T follicular helper cell (primary cell): ENCODE measurements at places on chromosomes 7 and 10.

DNA sequence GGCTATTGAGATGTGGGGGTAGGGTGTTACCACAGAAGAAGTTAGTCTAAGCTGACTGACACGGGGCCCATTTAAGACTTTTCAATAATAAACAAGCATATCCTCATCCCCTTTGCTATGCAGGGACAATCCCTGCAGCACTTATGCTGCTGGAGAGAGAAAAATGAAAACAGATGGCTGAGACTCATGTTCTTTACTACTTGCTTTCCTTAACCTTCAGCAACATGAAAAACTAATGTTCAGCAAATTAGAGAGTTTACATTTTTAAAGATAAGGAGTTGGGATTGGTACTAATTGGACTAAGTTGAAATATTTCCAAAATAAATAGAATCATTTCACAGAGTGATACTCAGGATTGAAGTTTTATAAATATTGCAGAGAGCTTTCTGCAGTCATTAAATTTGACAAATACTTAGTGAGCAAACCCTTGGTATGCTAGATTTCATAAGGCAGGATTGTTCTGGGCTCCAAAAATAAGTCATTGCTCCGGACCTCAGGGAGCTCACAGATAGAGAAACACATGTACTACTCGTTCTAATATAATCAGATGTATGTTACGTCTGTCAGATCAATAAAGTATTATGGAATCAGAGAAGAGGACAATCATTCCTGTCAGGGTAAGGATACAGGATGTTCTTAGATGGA, 147.1 kb upstream of the LRRN3 start:
- no peak for DNase-seq

- peak; percentile 4 for DNase-seq
These were observed 95.0 kb upstream of the DDC start for GRCh38 chr7:50660040-50660829.

GRCh38 chr10:5565671-5566581, 41.2 kb downstream of the CALML3 start:
- DNase-seq: no peak

- DNase-seq: no peak
These were observed 146.3 kb downstream of the MALRD1 start for GRCh38 chr10:19194866-19195265.

GRCh38 chr7:115319541-115319940, 397.6 kb downstream of the MDFIC start:
- no peak for DNase-seq

- DNase-seq: peak; percentile 24
These were observed 743 bp upstream of the ZCCHC24 start for GRCh38 chr10:79445977-79446757.

DNA sequence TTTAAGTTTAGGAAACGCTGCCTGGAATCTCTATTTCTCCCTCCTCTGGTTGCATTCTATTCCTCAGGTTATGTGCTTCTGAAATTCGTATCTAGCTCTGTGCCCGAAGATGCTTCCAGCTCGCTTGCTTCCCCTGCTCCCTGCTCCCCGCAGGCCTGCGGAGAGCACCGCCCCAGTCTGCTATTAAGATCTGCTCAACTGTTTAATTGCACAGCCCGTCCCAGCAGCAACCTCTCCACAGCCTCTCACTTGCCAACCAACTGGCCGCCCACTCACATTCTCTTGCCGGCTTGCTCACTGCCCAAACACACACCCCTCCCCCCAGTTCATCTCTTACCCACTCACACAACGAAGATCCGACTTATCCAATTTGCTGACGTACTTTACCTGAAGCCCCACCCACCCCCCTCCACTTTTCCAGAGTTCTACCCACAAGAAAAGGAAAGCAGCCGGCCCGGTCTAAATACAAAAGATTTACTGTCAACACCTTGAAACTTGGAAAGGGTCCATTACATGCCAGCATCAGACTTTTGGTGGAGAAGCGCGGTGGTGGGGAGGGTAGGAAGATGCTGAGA, 167.3 kb upstream of the KLF14 start:
- no peak for DNase-seq

GRCh38 chr7:104059103-104059502, 69.6 kb upstream of the RELN start:
- DNase-seq: no peak

GRCh38 chr10:4081685-4082111, 296.7 kb upstream of the KLF6 start:
- DNase-seq: no peak

- DNase-seq: no peak
These were observed 15.3 kb downstream of the UCMA start for GRCh38 chr10:13218878-13219277.

GRCh38 chr10:11678074-11678793, 63.9 kb upstream of the ECHDC3 start:
- DNase-seq: no peak

DNA sequence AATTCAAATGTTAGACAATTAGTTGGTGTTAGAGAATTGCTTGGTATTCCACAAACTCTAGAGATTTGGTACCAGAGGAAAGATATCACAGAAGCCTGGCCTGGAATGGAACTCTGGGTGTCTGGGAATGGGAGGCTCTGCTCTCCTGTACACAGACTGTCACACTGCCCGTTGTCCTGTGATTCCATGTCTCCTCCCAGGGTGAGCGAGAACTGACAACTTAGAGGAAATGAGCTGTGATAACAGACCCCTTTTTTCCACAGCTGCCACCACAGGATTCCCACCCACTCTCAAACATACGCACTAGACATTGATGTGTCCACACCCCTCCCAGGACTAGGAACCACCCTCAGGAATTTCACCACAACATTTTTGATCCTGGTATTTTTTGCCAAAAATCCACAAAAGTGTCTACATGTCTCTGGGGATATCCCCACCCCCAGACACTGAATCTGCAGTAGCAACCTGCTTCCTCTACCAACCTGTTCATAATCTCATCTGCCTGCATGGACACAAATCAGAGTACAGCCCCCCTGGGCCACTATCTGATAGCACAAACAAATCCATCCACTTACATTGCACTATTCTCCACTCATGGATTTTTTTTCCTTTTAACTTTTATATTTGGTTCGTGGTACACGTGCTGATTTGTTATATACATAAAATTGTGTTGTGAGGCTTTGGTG, 4.7 kb downstream of the ZNF273 start:
- DNase-seq: no peak

DNA sequence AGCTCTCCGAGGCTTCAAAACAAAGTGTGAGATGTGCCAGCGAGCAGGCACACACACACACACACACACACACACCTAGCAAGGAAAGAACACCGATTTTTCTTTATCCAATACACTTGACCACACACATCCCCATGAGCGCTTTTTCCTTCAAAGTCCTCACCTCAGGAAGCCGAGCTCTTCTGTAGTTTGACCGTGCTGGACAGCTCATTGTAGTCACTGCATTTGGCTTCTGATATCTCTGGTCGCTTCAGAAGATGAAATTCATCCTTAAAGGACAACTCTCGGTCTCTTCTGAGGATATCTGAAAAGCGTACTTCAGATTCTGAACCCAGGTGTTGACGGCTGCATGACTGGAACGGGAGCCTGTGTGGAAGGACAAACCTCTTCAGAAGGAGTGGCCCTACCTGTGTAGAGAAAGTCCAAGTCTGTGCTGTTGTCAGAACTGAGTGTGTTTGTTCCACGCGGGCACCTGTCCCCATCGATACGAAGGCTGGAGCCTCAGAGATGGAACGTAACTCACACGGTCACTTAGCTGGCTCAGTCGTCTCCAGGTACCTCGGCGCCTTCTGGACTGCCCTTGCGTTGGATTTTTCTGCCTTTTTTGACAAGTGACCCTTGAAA, 28.1 kb upstream of the SHH start:
- DNase-seq: no peak

GRCh38 chr7:113880559-113880958, 38.2 kb downstream of the PPP1R3A start:
- no peak for DNase-seq

GRCh38 chr7:38187794-38188440, 9.9 kb downstream of the STARD3NL start:
- no peak for DNase-seq

- no peak for DNase-seq
These were observed 80.4 kb downstream of the TCF7L2 start for GRCh38 chr10:113030453-113030852.

- no peak for DNase-seq
These were observed 3.6 kb downstream of the BLVRA start for GRCh38 chr7:43761938-43762692.

- DNase-seq: no peak
These were observed 32.0 kb upstream of the ELN start for GRCh38 chr7:73995821-73996511.

DNA sequence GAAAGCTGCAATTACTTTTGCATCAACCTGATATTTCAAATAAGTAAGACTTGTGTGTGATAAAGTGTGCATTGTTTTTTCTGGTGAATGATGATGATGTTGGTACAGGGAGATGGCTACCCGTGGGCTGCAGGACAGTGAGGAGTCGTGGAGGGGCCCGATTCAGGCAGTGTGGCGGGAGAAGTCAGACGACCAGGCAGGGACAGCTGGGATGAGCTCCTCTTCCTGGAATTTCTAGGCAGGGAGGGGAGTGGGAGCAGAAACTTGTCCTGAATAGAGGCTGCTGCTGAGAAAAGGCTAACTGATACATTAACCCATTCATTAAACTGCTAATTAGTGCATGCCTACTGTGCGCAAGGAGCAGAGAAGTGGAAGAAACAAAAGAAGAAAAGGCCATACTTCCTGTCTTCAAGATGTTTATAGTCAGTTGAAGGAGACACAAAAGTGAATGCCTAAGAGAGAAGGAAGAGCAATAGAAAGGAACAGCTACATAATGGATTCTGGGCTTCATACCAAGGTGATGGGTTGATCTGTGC, 9.3 kb upstream of the GATAD1 start:
- DNase-seq: no peak

- DNase-seq: no peak
These were observed 611.3 kb upstream of the GALNT17 start for GRCh38 chr7:70520611-70521010.

GRCh38 chr7:90624225-90624911, 28.2 kb downstream of the CDK14 start:
- no peak for DNase-seq

- no peak for DNase-seq
These were observed 49.5 kb downstream of the GNAI1 start for GRCh38 chr7:80183900-80184685.

DNA sequence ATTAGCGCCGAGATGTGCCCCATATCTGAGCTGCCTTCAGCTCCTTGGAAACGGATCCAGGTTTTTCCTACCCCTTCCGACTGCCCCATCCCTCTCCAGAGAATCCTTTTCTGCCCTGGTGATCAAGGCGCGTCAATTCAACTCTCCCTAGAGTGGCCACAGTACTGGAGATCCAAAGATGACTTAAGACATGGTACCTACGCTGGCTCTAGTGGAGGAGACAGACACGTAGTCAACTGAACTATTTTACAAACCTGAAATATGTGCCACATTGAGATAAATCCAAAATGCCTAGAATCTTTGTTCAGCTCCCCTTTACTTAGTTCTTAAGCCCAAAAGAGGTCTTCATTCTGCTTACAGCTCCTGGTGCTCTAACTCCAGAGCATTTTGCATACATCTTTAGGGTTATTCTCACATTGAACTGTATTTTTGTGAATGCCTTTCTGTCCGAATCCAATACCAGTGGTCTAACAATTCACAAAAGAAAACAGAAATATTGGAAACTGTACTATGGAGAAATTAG, 444 bp upstream of the TNPO3 start:
- no peak for DNase-seq

GRCh38 chr10:112565434-112566053, 118.5 kb downstream of the VTI1A start:
- DNase-seq: no peak

GRCh38 chr7:98357751-98358161, 43.1 kb downstream of the BAIAP2L1 start:
- no peak for DNase-seq

DNA sequence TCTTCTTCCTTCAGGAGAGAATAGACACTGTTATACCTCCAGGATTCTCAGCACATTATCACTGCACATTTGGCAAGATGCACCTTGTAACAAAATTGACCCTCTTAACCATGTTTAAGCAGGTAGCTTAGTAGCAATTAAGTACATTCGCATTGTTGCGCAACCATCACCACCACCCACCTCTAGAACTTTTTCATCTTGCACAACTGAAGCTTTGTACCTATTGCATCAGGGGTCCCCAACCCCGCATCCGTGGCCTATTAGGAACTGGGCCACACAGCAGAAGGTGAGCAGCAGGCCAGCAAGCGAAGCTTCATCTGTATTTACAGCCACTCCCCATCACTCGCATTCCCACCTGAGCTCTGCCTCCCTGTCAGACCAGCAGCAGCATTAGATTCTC, 29.9 kb upstream of the SMURF1 start:
- DNase-seq: no peak

GRCh38 chr10:71765176-71765904, 8.0 kb downstream of the VSIR start:
- no peak for DNase-seq

DNA sequence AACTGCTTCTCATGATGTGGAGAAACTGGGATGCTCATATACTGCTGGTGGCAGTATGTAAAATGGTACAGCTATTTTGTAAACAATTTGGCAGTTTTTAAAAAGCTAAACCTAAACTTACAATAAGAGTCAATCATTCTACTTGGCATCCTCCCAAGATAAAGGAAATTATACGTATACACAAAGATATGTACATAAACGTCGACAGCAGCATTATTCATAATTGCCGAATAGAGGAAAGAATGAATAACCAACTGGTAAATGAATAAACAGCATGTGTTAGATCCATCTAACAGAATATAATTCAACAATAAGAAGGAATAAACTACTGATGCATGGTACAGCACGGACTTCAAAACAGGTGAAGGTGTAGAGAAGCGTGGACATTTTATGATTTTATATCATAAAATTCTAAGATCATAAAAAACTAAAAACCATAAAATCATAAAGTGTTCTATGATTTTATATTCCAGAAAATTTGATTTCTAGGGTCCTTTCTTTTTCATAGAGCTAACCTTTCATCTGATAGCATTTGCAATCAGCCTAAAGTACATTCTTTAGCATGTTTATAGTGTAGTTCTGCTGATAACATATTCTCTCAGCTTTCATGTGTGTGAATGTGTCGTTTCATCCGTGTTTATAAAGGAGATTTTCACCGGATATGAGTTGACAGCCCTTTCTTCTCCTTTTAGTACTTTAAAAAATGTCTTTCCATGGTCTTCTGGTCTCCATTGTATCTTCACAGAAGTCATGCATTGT, 261.5 kb downstream of the DIP2C start:
- no peak for DNase-seq
